ENCODE measurements at places on chromosomes 16 and 17. TPM values are rescaled to one million over a fixed set of nuclear protein-coding genes. Genes with fewer than 3 reads are reported as not detected.

- DNase-seq, result no peak
These were observed 139.5 kb downstream of the CMIP start for GRCh38 chr16:81583893-81584631.

- no peak for DNase-seq
These were observed 13.7 kb downstream of the UNC45B start for GRCh38 chr17:35161281-35161761.

Gene PERCC1
- not detected for total RNA-seq

GRCh38 chr17:17141860-17142552 lies 64.1 kb downstream of the PLD6 start:
- DNase-seq, result no peak

Gene IRX6
- 34.0 TPM for total RNA-seq

Gene NAA38
- 61.2 TPM for total RNA-seq

- no peak for DNase-seq
These were observed 66.1 kb downstream of the BCAS3 start for GRCh38 chr17:60743799-60744198.

Gene MT4
- total RNA-seq, result not detected
